Aorta (tissue), 5 donors: ENCODE measurements at places on chromosomes 13 and 19. TPM values are rescaled to one million over a fixed set of nuclear protein-coding genes. Genes with fewer than 3 reads are reported as not detected.

DNA sequence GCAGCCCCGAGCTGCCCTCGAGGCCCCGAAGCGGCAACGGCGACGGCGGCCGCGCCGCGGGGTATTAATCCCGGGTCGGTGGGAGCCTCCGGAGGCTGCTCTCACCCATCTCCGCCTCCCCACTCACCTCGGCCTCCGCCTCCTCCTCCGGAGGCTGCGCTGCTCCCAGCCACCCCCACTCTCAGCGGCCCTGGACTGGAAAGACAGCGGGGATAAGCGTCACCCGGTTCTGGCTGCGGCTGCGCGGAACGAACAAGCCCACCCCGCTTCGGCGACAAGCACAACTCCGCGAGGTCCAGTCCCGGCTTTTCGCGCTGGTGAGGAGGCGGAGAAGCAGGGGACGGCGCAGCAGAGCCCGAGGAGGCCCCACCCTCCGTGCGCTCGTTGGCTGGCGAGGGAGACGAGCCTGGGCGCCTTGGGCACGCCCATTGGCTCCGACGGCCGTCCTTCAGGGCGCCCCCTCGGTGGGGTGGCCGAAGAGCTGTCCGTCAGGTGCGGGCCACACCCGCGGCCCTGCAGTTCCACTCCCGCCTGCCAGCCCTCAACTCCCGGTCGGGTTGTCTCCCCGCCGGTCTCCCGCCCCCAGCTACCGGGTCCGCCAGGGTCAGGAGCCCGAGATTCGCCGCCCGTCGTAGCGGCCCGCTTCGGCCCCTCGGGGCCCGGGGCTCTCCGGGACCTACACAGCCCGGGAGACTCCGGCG is at the start of gene ZMYM5:
Gene ZMYM5, minus strand, starts transcription at position 327 of the 701 bp plus-strand sequence. CDS start 11,469 bp downstream, outside the sequence.
- peak; percentile 99 for DNase-seq

GRCh38 chr13:21235174-21235573 is 58.7 kb downstream of the MRPL57 start:
- no peak for DNase-seq

DNA sequence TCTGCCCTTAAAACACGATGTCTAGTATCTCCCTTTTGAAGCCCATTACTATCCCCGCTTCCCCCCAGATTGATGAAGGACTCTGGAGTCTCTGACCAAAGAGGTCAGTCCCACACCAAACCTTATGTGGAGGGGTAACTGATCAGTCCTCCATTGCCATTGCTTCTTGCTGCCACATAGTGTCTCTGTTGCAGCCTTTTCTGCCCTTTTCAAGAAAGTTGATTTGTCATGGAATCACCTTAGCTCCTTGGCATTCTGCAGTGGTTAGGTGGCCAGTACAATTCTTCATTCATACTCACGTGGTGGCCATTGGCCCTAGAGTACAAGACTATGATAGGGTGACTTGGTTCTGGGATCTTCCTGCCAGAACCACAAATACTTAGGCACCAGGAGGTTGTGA is 8.4 kb upstream of the HTR2A start:
- DNase-seq = no peak

DNA sequence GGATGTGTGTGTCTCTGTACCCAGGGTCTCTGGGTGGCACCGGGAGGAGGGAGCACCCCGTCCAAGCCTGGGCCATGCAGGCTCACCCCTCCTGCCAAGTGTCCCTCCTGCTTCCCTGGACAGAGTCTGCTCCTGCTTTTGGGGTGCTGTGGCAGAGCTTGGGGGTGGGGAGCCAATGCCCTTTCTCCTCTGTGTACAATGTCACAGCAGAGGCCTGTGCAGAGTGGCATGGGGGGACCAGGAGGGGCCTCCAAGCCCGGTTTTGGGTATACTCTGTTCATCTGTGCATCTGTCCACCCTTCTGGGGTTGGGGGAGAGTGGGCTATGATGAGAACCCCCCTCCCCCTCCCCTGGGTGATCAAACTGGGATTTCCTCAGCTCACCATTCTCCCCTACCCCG is 33.5 kb downstream of the PDE4A start:
- DNase-seq = no peak

DNA sequence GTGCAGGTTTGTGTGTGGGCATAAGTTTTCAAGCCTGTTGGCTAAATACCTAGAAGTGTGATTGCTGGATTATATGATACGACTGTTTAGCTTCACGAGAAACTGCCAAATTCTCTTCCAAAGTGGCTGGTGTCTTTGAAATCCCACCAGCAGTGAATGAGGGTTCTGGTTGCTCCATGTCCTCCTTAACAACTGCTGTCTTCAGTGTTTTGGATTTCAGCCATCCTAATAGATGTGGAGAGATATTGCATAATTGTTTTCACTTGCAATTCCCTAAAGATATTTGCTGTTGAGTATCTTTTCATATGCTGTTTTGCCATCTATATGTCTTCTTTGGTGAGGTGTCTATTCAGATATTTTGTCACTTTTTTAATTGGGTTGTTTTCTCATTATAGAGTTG is 390.5 kb downstream of the ZNF536 start:
- no peak for DNase-seq

DNA sequence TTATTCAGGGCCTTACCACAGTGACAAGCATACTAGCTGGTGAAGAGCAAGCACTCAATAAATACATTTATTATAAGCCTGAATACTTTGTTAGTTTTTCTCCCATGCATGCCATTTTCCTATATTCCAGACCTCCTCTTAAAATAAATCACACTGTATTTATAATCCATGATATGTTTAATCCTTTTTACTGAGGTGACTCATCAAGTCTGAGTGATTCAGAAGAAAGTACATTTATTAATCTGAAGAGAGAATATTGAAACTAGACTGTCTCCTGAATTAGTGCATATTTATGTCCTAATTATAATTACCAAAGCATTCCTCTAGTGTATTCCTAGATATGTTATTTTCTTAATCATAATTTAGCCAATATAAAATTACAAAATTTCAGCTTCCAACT is 323.3 kb downstream of the NALCN start:
- DNase-seq = no peak

ZNF763 gene
- 1.9 TPM for total RNA-seq

NEK5 gene
- 0.58 TPM for total RNA-seq

ZNF69 gene
- 10.8 TPM for total RNA-seq

GSX1 gene
- not detected for total RNA-seq
